Common myeloid progenitor, CD34-positive (primary cell): ENCODE measurements at places on chromosomes 12 and 14.

DNA sequence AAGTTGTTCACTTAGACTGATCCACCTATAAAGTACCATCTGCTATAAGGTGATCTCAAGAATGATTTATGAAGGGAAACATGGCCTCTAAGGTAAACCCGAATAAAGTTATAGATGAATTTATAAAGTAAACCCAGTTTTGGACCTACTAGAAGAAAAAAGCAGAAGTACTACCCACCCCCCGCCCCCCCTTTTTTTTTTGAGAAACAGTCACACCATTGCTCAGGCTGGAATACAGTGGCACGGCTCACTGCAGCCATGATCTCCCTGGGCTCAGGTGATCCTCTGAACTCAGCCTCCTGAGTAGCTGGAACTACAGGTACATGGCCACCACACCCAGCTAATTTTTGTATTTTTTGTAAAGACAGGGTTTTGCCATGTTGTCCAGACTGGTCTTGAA is 3.9 kb downstream of the ENTPD5 start:
- peak; percentile 56 for DNase-seq

GRCh38 chr12:47652521-47653234 is 53.2 kb downstream of the RPAP3 start:
- DNase-seq: no peak

GRCh38 chr12:116969615-116970585 is 59.1 kb downstream of the FBXW8 start:
- no peak for DNase-seq

GRCh38 chr12:71300772-71301675 is 138.6 kb upstream of the LGR5 start:
- DNase-seq: no peak

DNA sequence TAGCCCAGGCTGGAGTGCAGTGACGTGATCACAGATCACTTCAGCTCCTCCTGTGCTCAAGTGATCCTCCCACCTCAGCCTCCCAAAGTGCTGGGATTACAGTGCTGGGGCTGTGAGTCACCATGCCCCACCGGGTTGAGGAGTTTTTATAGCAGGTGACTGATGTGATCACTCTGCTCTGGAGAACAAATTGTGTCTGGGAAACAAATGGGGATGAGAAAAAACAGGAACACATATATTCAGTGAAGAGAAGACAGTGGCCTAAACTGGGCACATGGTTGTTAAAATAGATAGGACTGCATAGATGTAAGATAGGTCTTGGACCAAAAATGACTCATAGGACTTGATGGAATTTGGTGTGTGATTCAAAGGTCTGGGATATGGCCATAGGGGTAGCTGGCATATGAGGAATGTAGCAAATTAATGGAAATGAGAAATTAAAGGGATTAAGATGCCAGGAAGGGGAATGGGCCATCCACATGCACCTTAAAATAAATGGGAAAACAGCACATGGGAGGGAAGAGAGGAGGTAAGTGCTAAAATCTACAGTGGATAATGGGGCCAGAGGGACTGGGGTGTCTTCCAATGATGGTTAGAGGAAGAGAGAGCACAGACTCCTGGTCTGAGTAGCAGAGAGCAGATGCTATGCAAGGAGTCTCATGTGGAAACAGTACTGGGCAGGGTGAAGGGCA is 11.2 kb downstream of the BCAT1 start:
- no peak for DNase-seq

DNA sequence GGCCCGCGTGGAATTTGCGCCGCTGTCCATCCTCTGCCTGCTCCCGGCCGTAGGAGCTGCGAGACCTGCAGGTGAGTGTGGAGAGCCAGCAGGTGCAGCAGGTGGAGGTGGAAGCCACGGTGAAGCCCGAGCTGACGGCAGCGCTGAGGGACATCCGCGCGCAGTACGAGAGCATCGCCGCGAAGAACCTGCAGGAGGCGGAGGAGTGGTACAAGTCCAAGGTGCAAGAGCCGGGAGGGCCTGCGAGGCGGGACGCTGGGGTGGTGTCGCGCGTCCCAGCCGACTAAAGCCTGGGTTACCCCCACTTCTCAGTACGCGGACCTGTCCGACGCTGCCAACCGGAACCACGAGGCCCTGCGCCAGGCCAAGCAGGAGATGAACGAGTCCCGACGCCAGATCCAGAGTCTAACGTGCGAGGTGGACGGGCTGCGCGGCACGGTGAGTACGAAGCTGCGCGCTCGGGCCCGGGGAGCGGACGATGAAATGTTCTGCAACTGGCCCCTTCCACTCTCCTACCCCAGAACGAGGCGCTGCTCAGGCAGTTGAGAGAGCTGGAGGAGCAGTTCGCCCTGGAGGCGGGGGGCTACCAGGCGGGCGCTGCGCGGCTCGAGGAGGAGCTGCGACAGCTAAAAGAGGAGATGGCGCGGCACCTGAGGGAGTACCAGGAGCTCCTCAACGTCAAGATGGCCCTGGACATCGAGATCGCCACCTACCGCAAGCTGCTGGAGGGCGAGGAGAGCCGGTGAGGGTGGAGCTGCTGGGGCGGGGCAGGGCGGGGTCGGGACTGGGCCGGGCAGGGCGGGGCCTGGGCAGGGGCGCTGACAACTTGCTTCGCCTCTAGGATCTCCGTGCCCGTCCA is 2.1 kb downstream of the PRPH start:
- DNase-seq: peak; percentile 24

DNA sequence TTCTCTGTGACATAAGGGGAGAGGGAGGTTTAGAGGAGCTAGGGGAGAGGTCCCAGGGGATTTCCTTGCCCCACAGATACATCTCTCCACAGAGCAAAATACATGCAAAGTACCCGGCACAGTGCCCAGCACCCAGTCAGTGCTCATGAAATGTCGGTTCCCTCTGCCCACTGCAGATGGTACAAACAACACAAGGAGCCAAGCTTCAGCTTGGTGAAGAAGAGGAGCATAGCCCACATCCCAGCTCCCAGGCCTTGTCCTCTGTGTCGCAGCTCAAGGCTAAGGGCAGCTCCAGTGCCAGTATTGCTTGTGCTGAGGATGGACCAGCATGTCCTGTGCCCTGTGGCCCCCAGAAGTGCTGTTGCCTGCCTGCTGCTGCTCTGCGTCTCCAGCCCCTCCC is 35.0 kb upstream of the FKBP4 start:
- DNase-seq: no peak

DNA sequence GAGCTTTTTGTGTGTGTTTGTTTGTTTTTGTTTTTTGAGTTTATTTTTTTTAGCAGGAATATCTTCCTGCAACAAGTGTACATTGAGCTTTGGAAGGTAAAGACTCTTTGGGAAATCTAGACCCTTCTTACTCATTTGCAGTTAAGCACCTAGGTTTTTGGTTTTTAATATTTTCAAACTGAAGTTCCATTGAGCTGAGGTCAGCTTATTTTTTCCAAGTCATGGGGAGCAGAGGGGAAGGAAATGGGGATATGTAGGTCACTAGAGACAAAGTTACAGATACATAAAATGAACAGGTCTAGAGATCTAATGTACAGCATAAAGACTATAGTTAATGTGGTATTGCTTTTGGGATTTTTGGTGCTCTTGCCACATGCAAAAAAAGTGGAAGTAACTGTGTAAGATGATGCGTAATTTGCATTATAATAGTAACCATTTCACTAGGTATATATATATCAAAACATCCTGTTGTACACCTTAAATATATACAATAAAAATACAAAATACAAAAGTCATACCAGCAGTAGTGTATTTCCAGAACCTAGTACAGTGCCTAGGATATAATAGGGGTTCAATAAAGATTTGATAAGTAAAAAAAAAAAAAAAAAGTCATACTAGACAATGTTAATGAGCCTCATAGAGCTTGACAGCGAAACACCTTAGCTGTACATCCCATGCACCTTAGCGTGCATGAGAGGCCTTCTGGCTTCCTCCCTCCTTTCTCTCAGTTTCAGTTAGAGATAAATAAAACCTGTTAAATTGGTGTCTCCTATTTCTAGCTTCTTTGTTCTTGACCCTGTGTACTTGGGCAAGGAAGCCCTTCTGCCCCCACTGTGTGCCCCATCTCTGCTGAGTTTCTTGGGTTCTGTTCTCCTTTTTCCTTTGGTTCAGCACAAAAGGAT is 22.7 kb downstream of the CGRRF1 start:
- DNase-seq: no peak

DNA sequence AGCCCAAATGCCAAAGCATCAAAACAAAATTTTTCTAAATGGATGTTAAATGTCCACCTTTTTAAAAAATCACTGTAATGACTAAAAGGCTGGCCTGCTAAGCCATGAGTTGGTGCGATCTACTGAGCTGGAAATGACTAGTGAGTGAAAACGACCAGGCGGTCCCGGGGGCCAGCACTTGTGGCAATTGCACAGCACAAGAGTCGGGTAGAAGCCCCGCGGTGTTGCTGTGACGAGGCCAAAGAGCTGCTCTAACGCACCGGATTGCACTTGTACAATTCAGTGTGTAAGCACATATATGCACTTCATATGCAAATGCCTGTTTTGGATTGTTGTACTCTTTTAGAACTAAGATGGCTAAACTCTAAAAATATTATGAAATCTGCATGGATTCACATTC is 64.1 kb upstream of the DYNC1H1 start:
- no peak for DNase-seq

DNA sequence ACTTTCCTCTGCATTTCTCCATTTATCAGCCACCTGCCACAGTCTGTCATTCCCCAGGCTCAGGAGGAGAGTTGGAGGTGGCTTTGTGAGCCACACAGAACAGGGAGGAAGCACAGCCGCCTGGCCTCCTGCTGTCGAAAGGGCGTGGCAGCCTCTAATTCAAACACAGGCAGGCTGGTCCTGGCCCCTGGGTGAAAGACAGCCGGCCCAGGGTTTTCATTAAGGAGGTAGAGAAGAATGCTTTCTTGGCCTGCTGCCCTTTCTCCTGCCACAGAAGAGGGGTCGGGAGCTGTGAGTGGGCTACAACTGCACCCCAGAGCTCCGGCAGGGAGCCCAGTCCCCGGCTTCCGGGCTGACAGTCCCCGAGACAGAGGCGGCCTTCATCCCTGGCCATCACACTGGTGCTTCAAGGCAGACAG is 108.6 kb upstream of the FZD10 start:
- no peak for DNase-seq

- DNase-seq: peak; percentile 38
Measured at GRCh38 chr14:24673534-24674203, 39.7 kb upstream of the GZMB start.

DNA sequence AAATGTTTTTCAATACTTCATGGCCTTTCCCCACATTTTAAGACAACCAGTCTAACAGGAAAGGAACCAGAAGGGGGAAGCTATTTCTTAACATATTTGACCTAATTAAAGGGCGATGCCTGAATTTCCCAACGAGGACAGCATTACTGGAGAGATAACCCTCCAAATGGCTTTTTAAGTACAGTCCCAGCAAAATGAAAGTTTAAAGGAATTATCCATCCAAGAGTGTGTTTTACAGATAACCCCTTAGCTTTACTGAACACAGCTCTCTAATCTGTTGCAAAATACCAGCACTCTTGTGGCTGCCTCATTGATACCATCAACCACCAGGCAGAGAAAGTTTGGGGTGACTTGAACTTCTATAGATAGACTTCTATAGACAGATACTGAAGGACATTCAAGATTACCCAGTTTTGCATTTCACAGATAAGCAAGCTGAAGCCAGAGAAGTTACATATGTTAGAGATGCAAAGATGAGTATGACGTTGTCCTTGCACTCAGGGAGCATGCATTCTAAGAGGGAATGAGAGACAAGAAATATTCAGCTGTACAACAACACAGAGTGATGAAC is 41.3 kb upstream of the DUSP6 start:
- DNase-seq: peak; percentile 53

DNA sequence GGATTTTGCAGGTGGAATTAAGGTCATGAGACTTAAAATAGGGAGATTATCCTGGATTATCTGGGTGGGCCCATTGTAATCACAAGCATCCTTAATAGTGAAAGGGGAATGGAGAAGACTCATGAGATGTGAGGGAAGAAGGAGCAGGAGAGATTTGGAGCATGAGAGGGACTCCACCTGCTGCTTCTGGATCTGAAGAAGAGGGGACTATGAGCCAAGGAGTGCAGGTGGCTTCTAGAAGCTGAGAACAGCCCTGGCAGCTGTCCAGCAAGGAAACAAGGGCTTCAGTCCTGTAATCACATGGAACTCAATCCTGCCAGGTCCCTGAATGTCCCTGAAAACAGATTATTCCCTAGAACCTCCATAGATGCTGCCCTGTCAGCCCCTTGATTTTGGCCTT is 67.8 kb downstream of the PELI2 start:
- no peak for DNase-seq

DNA sequence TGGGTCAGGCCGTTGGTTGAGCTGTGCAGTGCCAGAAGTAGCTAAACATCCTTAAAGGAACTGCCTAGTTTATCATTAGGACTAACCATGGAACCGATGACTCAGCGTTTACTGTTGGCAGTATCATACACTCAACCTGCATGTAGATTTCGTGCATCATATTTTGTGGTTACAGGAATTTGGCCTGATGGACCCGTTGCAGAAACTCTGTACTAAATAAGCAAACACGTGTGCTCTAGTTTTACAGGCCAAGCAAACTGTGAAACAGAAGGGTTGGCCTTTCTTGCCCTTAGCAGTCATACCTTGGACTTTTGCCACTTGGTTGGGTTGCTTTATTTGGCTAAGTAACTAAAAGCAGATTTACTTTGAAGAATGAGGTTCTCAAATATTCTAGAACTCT is 35.6 kb downstream of the DGLUCY start:
- DNase-seq: peak; percentile 88

DNA sequence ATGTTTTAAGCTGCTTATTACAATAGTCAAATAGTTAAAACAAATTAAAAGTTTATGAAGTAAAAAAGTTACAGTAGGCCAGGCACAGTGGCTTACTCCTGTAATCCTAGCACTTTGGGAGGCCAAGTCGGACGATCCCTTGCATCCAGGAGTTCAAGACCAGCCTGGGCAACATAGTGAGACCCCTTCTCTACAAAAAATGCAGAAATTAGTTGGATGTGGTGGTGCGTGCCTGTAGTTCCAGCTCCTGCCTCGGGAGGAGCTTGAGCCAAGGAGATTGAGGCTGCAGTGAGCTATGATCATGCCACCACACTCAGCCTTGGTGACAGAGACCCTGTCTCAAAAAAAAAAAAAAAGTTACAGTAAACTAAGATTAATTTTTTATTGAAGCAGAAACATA is 142.6 kb downstream of the MIPOL1 start:
- no peak for DNase-seq

DNA sequence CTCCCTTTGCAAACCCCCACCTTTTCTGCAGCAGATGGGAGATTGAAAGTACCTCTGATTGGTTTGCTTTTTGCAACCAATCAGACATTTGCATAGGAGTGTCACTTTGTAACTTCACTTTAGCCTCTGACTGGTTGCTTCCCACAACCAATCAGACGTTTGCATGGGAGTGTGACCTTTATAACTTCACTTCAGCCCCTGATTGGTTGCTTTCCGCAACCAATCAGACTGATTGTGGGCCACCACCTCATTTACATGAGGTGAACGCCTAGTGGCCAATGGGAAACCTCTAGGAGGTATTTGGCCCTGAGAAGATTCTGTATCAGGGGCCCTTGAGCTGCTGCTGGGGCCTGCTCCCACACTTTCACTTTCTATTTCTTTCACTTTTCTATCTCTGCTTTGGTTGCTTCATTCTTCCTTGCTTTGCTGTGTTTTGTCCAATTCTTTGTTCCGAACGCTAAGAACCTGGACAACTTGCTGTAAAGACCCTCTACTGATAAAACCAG is 106.0 kb upstream of the PRICKLE1 start:
- no peak for DNase-seq

- DNase-seq: no peak
Measured at GRCh38 chr14:57038689-57039088, 228.4 kb upstream of the OTX2 start.

- peak; percentile 21 for DNase-seq
Measured at GRCh38 chr12:111838353-111838752, 3.7 kb upstream of the MAPKAPK5 start.

GRCh38 chr14:69204753-69205152 is 13.5 kb downstream of the EXD2 start:
- no peak for DNase-seq
